Choroid plexus epithelial cell (primary cell): ENCODE measurements at places on chromosomes 5 and 9.
A peak's percentile ranks its signal among the peaks of the same experiment; 100 is the strongest.

- no peak for DNase-seq
These were observed 495.7 kb downstream of the TLE1 start for GRCh38 chr9:81193362-81194339.

DNA sequence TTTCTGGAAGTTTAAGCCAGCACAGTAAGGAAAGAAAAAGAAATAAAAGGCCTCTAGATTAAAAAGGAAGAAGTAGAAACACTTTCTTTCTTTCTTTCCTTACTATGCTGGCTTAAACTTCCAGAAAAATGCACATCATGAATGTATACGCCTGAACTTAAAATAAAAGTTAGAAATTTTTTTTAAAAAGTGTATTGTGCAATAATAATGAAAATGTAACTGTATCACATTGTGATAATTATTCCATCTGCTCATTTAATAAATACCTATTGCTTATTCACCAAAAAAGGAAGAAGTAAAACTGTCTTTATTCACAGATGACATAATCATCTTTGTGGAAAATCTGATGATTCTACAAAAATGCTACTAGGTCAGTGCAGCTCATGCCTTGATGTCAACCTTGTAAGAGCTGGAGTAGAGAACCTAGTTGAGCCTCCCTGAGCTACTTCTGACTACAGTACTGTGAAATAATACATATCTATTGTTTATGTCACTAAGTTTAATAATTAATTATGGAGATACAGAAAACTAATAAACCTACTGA is 49.4 kb downstream of the MCTP1 start:
- DNase-seq, result no peak

GRCh38 chr9:4442806-4443205 is 47.5 kb upstream of the SLC1A1 start:
- no peak for DNase-seq

- peak; percentile 38 for DNase-seq
These were observed 99.5 kb downstream of the GCNT1 start for GRCh38 chr9:76558465-76558864.

DNA sequence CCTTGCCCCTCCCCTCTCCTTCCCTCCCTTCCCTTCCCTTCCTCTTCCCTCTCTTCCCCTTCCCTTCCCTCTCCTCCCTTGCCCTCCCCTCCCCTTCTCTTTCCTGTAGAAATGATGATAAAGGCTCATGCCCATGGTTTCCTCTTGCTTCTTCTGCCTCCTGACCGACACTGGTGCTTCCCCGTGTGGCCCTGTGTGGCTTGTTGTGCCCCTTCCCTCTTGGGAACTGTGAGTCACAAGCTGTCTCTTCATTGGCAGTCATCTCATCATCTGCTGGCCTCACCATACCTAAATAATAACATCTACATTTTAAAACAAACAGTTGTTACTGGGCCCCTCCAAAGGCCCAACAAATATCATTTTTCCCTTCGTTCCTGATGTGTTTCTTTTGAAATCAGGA is 11.7 kb upstream of the CARNMT1 start:
- no peak for DNase-seq

DNA sequence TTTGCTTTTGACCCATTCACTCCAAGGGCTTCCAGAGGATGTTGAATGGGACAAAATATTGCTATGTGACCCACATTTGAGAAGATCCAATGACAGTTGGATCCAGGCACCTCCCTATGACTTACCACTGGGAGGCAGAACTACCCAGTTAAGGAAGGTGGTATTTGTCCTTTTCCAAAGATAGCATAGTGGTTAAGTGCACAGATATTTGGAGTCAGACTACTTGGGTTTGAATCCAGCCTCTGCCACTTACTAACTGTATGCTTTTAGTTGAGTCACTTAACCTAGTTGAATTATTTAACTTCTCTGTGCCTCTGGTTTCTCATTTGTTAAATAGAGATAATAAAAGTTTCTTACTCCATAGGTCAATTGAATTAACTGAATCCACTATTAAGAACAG is 74.5 kb upstream of the PALM2AKAP2 start:
- DNase-seq, result peak; percentile 52

GRCh38 chr5:123289210-123289609 is 134.0 kb downstream of the CEP120 start:
- no peak for DNase-seq

DNA sequence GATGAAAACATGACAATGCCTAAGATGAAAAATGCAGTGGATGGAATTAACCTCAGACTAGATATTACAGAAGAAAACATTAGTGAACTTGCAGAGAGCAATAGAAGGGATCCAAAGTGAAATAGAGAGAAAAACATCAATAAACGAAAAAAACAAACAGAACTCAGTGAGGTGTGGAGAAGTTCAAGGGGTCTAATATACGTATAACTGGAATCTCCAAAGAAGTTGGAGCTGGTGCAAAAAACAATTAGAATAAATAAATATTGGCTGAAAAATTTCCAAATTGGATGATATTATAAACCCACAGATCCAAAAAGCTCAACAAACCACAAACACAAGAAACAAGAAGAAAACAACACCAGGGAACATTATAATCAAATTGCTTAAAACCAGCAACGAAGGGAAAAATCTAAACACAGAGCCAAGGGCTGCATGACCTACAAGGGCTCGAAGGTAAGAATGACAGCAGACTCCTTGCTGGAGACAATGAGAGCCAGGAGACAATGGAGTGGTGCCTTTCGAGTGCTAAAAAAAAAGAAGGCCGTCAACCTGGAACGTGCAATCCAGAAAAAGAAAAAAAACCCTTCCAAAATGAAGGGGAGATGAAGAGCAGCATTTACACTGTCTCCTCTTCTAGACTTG is 11.8 kb downstream of the FAM163B start:
- DNase-seq, result peak; percentile 37

DNA sequence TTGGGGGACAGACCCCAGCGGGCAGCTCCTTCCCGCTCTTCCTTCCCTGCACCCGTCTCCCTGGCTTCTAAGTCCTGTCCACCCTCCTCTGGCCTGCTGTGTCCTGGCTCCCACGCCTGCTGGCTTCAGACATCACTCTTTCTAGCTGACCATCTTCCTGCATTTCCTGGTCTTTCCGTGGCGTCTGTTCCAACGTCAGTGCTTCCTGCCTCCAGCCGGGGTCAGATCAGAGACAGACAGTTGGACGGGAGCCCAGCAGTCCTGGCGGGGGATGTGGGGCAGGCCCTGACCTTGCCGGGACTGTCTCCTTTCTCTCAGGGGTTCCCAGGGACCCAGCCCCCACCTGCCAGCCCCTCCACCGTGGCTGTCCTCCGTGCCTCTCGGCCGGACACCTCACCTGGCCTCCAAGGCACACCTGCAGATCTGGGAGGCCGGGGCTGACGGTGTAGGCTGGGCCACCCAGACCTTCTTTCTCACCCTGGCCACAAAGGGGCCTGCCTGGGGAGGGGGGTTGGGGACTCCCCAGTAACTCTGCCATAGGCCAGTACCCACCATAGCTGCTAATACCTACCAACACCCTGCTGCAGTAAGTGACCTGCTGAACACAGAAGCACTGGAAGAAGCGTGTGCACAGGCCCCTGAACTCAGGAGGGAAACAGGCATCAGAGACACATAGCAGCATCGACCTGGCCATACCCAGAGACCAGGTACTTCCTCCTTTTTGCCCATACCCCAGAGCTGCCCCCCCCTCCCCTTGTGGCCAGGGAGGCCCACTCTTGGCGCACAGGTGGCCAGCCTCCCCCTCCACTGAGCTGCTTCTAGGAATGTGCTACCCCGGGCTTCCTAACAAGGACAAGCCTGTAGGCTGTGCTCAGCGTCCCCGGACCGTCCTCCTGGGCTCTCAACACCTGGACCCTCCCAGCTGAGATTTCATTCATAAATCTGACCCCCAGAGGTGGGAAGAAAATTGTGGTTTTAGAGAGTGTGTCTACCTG is 5.1 kb downstream of the NRARP start:
- DNase-seq, result peak; percentile 84

DNA sequence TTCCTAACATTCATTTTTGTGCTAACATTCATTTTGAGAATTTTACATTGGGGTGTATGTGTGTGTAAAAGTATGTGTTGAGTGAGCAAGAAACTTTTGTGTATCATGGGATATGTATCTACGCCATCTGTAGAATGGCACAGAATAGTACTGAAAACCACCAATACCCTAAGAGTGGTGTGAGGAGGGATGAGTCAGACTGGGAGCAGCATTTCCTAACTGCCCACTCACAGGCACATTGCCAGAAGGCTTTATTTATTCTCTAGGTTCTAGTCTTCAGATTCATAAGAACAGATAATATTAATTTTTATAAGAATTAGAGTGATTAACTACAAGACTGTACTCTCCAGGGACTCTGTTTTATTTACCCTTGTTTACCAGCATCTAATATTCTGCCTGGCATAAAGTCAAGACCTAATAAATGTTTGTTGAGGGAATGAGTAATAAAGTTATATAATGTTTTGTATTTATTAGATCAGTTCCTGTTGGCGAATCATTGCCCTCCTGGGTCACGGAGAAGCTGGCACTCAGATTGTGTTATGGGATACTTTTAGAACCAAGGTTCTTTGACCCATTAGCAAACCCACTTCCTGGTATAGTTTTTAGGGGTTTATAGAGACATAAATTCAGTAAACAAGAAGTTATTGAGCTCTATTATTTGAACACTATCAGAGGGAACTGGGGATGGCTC is 159.1 kb upstream of the PPP2R2B start:
- peak; percentile 86 for DNase-seq

- no peak for DNase-seq
These were observed 326.7 kb downstream of the PIK3R1 start for GRCh38 chr5:68542207-68542606.

DNA sequence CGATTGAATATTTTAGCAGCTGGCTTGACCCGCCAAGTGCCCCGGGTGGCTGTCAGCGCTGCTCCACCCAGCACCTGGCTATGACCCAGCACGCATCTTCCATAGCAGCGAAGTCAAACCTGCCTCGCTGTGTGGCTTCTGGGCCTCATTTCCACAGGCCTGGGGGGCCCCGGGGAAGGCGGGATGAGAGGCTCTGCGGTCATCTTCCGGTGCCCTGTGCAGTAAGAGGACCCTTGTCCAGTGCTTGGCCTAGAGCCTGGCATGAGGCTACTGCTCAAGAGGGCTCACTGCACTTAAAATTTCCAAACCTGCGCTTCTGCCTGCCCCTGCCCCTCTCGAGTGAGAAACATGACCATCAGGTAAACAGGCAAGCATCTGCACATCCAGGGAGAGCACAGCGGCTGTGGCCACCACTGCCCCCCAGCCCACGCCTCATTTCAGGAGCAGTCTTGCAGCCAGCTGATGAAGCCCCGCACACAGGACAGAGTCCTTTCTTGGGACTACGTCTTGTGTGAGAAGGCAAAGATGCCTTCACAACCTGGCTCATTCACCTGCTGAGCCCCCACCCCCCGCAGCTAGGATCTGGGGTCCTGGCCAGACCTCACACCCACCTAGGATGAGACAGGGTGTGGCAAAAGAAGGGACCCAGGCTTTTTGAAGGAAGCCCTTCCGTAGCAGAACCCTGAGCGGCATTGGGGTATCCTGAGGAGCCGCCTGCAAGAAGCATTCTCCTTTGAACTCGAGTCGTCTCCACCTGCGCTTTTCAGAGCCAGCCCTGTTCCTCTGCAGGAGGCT is 69.5 kb upstream of the UNC5A start:
- no peak for DNase-seq

DNA sequence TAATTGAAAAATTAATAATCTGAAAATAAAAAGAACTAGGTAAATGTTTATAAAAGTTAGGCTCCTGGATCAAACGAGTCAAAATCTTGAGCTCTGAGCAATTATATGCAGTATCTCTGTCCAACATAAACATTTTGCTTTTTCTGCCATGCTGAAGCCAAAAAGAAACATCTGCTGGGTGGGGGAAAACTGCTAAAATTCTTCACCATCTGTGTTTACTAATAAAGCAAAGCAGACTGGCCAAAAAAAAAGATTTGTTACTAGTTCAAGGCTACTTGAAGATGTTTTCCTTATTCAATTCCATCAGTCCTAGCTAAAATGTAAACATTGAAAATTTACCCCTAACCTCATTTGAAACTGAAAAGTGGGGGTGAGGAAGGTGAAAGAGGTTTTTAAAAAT is 29.7 kb downstream of the GTF3C4 start:
- DNase-seq, result peak; percentile 5
